ENCODE measurements at places on chromosomes 4 and X.
A peak's percentile ranks its signal among the peaks of the same experiment; 100 is the strongest.

- DNase-seq = no peak
Measured at GRCh38 chrX:119419146-119419545, 20.0 kb downstream of the SLC25A43 start.

GRCh38 chr4:27894951-27895350 lies 1034.3 kb downstream of the STIM2 start:
- no peak for DNase-seq

GRCh38 chr4:183814461-183814860 lies 90.6 kb upstream of the STOX2 start:
- no peak for DNase-seq

- no peak for DNase-seq
Measured at GRCh38 chr4:169099771-169100180, 89.7 kb upstream of the CBR4 start.

DNA sequence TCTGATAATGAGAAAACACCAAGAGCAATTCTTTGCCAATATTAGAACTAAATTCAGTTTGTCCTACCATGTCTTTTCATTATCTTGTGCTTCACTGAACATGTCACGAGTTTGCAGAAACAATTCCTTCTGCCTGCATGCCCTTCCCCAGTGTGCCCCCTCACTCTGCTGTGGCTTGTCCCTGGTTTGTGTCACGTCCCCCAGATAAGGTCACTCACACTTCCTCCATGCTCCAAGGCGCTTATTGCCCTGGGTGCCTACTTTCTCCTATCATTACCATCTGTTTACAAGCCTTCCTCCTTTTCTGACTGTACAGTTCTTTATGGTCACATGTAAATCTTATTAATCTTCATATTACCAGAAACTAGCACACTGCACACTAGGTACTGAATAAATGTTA lies 394.1 kb downstream of the KCNIP4 start:
- DNase-seq = no peak

DNA sequence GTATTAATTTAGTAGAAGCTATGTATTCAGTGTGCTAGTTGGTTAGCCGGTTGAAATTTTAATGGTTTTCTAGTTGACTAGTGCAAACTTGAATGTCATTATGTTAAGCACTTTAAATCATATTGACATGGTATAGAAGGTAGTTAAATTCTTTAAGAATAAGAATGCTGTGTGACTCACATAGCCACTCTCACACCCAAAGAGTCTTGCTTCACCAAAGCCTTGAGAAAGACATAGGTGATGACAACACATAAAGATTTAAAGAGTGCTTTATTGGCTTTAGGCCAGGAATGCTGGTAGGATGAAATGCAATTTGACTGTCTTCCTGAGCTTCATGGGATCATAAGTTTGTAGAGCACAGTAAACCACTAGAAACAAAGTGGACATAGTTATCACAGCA lies 85.3 kb downstream of the DCAF8L2 start:
- no peak for DNase-seq

DNA sequence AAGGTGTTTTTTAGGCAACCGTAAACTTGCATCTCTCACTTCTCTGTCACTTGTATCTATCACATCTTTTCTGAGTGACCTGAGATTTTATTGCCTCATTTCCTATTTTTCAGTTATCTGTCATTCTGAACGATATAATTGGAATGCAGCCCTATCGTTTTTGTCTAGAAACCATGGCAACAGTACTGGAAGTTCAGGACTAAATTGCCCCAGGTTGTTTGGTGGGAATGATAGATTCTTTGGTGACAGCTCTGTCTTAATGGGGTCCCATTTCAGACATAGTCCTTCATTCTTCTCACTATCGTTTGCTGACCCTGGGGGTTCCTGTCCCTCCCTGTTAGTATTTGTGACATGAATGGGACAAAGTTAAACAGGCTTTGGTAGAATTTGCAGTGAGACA lies 267.7 kb upstream of the GALNT7 start:
- DNase-seq = no peak

DNA sequence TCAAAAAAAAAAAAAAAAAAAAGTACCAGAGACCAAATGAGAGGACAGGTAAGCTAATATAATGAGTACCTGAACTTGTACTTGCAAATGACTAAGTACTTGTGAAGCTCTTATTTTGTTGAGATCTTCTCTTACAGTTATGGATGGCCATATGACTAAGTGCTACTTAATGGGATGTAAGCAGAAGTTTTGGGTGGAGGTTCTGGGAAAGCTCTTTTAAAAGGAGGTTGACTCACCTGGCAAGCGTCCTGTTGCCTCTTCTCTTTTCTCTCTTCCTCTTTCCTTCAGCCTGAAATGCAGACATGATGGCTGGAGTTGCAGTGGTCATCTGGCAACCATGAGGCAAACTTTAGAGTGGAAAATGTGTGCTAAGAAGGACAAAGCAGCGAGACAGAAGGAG lies 36.9 kb upstream of the MED14 start:
- DNase-seq = no peak

- no peak for DNase-seq
Measured at GRCh38 chr4:19941434-19941833, 310.3 kb upstream of the SLIT2 start.

- no peak for DNase-seq
Measured at GRCh38 chr4:82782626-82783345, 15.8 kb downstream of the SCD5 start.

GRCh38 chr4:121272526-121272925 lies 108.3 kb downstream of the QRFPR start:
- no peak for DNase-seq

- DNase-seq = no peak
Measured at GRCh38 chr4:168886351-168886750, 123.7 kb downstream of the CBR4 start.

GRCh38 chrX:71282514-71283402 lies 677 bp upstream of the NONO start:
- DNase-seq = peak; percentile 55

GRCh38 chrX:118654331-118654730 lies 73.1 kb upstream of the IL13RA1 start:
- DNase-seq = no peak

DNA sequence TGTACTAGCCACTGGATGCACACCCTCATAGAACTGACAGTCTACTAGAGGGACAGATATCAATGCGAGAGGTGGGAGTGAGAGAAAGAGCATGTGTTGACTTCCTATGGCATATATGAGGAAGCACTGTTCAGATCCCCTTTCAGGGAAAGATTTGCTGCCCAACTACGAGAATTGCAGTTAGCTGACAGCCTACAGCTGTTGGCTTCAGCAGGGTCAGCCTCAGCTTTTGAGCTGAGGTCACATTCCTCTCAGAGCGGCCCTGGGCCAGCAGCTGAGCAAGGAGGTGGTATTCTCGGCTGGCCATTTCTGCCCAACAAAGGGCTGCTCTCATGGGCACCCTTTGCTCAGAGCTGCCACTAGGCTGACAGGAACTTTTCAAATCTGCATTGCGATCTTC lies 580.2 kb downstream of the MID1IP1 start:
- no peak for DNase-seq

GRCh38 chrX:68822641-68823410 lies 6.0 kb upstream of the EFNB1 start:
- no peak for DNase-seq

DNA sequence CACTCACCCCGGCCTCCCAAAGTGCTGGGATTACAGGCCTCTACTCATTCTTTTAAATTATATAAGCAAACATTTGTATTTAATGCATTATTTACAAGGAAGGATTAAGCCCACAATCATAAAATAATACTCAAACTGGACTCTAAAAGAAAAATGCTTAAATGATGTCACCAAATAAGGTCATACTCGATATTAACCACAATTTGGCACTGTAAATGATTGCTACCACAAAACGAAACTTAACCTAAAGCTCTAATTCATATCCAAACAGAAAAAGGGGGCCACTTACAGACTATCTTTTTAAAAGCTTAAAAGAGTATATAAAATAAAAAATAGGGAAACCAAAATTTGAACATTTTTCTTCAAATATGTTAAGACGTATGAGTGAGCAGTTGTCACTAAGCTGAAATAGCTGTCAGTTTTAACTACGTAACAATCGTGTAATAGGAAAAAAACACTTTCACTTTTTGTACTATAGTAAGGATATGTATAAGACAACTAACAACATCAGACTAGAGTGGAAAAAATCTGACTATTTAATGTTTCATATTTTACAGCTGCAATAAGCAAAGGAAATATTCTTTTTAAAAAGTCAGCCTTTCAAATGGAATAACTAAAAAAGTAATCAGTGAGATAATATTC lies 108.2 kb upstream of the GPR34 start:
- no peak for DNase-seq

DNA sequence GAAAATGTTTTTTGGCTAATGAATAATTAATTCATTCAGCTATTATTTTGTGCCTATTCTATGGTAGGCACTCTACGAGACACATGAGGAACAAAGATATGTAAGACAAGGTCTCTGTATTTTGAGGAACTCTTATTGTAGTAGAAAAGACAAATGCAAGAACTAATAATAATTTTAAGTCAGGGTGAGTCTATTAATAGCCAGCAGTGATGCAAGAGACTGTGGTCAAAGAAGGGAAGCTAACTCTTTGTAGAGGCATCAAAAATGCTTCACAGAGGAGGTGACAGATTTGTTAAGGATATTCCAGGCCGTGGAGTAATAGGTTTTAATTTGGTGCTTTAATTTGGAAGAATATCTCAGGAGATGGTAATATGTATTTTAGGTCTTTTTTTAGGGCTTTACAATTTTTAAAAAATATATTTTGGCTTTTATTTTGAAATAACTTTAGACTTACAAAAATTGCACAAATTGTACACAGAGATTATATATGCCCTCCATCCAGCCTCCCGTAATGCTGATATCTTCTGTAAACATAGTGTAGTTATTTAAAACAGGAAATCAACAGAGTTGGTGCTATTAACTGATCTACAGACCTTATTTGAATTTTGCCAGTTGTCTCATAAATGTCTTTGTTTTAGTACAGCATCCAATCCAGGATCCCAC lies 48.1 kb downstream of the DCLK2 start:
- DNase-seq = no peak

- no peak for DNase-seq
Measured at GRCh38 chrX:97790850-97791249, 907.1 kb downstream of the RPA4 start.

DNA sequence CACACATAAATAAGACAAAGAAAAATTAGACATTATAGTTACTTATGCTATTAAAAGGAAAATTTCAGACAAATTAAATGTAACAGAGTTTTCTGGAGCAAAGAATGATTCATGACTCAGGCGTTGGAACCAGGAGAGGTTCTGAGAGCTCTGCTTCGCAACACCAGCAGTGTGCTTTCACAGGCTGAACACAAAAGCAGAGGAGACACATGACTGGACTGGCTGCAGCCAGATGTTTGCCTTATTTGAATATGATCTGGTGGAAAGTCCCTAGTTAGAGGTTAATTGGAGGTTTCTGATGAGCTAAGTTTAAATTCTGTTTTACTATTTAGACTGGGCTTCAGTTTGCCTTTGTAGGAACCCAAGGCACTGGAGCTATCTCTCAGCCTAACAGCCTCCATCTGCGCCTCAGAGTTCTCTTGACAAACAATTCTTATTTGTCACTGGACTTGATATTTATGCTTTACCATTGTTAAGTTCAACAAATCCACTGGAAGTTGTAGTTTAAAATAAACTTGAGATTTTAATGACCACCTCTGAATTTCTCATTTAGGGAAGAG lies 16.2 kb downstream of the BOD1L1 start:
- no peak for DNase-seq

DNA sequence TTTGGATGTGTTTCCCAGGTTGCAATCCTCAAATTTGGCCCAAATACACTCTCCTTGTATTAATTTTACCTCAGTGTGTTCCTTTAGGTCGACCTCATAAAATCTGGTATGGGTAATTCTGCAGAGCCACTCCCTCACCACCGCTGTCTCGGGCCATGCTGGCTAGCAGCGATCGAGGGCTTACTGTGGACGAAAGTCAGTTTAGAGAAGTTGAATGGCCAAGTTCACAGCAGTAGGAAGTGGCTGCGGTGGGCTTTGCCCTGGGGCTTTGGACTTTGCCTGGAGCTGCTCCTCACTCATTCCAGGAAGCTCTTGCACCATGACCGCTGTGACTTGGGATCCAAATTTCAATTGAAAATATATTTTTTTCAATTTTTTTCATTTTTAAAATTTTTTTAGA lies 19.6 kb downstream of the TMEM187 start:
- no peak for DNase-seq

- no peak for DNase-seq
Measured at GRCh38 chr4:186204103-186204559, 12.8 kb downstream of the CYP4V2 start.

- DNase-seq = no peak
Measured at GRCh38 chr4:137249112-137249511, 283.2 kb downstream of the PCDH18 start.

- DNase-seq = no peak
Measured at GRCh38 chrX:35244088-35244741, 301.6 kb downstream of the FAM47B start.

GRCh38 chr4:119070301-119070700 lies 65.3 kb upstream of the MYOZ2 start:
- no peak for DNase-seq

GRCh38 chrX:38156838-38157237 lies 63.8 kb downstream of the SRPX start:
- DNase-seq = no peak

- no peak for DNase-seq
Measured at GRCh38 chr4:145782756-145783155, 102.8 kb downstream of the C4orf51 start.
